ENCODE measurements at places on chromosomes 5 and 9. TPM values are rescaled to one million over a fixed set of nuclear protein-coding genes. Genes with fewer than 3 reads are reported as not detected.

GRCh38 chr5:3077684-3078083 lies 326.2 kb upstream of the IRX2 start:
- no peaks in the 10 kb centered on the region for H3K4me1 ChIP-seq
- DNase-seq: no peak
- no peak overlapping the region for H3K27ac ChIP-seq
- H3K27me3 ChIP-seq: no peaks in the 10 kb centered on the region
- H3K4me3 ChIP-seq: no peak overlapping the region

DNA sequence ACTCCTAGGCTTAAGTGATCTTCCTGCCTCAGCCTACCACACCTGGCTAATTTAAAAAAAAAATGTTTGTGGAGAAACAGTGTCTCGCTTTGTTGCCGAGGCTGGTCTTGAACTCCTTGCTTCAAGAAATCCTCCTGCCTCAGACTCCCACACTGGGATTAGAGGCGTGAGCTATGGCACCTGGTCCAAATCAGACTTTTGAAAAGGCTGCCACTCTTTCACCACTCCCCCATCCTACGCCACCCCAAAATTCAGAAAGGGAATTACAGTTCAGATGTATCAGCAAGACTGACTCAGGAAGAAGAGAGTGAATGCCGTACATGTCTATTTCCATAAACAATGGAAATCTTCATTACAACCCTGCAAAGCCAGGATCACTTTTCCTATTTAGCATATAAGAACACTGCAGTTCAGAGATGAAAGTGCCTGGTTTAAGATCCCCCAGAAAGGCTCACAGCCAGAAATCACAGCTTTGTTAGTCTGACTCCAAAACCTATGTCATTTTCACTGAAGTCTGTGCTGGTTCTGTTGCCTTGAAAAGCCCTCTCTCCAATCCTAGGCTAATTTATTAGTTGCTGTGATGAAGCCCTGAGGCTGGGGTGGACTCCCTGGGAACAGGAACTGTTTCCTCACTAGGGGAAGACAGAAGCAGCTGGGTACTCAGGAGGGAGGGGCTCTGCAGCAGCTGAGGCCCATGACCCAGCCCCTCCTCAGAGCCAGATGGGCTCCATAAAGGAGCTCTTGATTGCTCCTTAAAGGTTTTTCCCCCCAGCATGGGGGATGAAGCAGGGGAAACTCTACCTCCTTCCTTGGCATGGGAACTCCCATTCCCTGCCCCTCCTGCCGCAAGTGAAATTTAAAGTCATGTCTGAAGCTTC lies 3.1 kb downstream of the FBLL1 start:
- no peak for DNase-seq
- no peaks in the 10 kb centered on the region for H3K4me1 ChIP-seq
- no peak overlapping the region for H3K4me3 ChIP-seq
- H3K27me3 ChIP-seq: peaks cover 19% of the 10 kb centered on the region
- H3K27ac ChIP-seq: no peak overlapping the region

- H3K27ac ChIP-seq: no peak overlapping the region
- H3K36me3 ChIP-seq: no peaks in the 10 kb centered on the region
- H3K4me1 ChIP-seq: no peaks in the 10 kb centered on the region
- no peak overlapping the region for H3K4me3 ChIP-seq
- no peak for DNase-seq
These were observed 61.4 kb downstream of the FAM78A start for GRCh38 chr9:131214876-131215275.

The RNF180 gene
- total RNA-seq: 4.7 TPM

The PCDHB12 gene
- 1.1 TPM for total RNA-seq

GRCh38 chr9:132804576-132805295 lies 73.3 kb downstream of the AK8 start:
- H3K27me3 ChIP-seq: no peaks in the 10 kb centered on the region
- no peak for DNase-seq
- no peak overlapping the region for H3K4me3 ChIP-seq
- H3K27ac ChIP-seq: no peak overlapping the region

GRCh38 chr5:64331597-64332277 lies 166.1 kb downstream of the RNF180 start:
- DNase-seq: no peak
- H3K27ac ChIP-seq: no peak overlapping the region
- no peaks in the 10 kb centered on the region for H3K36me3 ChIP-seq
- no peaks in the 10 kb centered on the region for H3K27me3 ChIP-seq
- H3K4me3 ChIP-seq: no peak overlapping the region

The GRIN3A gene
- under 0.01 TPM for total RNA-seq

- H3K27me3 ChIP-seq: no peaks in the 10 kb centered on the region
- no peak for DNase-seq
- H3K4me1 ChIP-seq: no peaks in the 10 kb centered on the region
- no peak overlapping the region for H3K4me3 ChIP-seq
- no peak overlapping the region for H3K27ac ChIP-seq
- no peaks in the 10 kb centered on the region for H3K36me3 ChIP-seq
These were observed 21.6 kb downstream of the AMBP start for GRCh38 chr9:114056527-114056926.

- no peaks in the 10 kb centered on the region for H3K36me3 ChIP-seq
- peaks cover 3% of the 10 kb centered on the region for H3K4me1 ChIP-seq
- H3K27ac ChIP-seq: peak overlapping the region; percentile 53
- no peaks in the 10 kb centered on the region for H3K27me3 ChIP-seq
- peak; percentile 46 for DNase-seq
- H3K4me3 ChIP-seq: no peak overlapping the region
These were observed 20.2 kb downstream of the S100Z start for GRCh38 chr5:76870046-76870445.

The CA9 gene
- total RNA-seq: 0.27 TPM

DNA sequence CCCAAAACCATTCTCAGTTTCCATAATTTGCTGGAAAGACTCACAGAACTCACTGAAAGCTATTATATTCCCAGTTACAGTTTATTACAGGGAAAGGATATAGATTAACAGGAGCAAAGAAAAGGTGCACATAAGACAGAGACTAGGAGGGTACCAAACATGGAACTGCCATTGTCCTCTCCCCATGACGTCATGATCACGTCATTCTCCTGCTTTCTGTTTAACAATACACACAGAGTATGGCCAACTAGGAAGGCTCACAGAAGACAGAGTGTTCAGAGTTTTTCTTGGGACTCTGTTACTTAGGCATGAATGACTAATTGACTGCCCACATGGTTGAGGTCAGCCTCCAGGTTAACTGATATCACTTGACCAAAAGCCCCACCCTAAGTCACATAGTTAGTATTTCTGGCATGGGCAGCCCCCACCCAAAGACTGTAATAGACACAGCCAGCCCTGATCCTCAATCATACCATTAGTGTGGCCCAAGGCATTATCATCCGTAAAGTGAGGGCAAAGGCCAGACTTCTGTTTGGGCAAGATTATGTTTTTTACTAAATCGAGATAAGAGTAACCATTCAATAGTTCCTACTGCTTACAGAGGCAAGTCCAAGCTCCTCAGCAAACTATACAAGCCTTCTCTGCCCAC lies 353.5 kb upstream of the POU5F2 start:
- no peaks in the 10 kb centered on the region for H3K36me3 ChIP-seq
- no peaks in the 10 kb centered on the region for H3K27me3 ChIP-seq

GRCh38 chr9:136606687-136607333 lies 55.9 kb upstream of the EGFL7 start:
- H3K27ac ChIP-seq: no peak overlapping the region
- H3K36me3 ChIP-seq: no peaks in the 10 kb centered on the region
- H3K27me3 ChIP-seq: no peaks in the 10 kb centered on the region
- peaks cover 10% of the 10 kb centered on the region for H3K4me1 ChIP-seq
- H3K4me3 ChIP-seq: no peak overlapping the region

DNA sequence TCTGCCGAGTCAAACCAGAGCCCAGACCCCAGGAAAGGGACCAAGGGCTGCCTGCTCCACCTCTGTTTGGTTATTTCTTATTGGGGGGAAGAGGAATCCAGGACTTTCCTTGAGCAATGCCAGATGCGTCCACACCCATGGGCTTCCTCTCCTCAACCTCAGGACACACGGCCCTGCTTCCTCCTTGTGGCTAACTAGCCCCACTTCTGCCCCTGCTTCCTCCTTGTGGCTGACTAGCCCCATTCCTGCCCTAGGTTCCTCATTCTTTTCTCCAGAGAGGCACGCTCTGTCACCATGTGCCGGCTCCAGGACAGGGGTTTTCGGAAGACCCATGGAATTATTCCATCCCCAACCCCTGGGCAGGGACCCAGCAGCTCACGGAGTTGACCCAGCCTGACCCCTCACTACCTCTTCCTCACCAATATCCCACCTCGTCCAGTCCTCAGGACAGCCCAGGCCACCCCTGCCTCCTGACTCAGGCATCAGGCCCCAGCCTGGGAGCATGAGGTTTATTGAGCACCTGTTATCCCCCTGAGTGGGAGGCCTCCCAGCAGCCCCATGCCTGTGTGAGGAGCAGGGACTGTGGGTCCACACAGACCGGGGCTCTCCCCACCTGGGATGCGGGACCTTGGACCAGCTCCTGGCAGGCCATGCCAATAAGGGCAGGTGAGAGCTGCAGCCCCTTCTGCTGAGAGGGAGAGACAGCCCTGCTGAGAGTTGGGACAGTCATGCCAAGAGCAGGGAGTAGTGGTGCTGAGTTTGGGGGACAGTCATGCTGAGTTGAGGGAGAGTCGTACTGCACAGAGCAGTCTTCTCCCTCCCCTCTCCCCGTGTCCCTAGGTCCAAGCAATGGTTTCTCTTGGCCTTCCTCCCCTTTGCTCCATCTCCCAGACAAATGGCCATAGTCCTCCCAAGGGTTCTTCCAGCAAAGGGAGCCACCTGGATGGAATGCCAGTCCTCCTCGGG lies 11.8 kb upstream of the FCN1 start:
- no peak overlapping the region for H3K27ac ChIP-seq
- DNase-seq: no peak
- H3K27me3 ChIP-seq: no peaks in the 10 kb centered on the region
- H3K4me3 ChIP-seq: no peak overlapping the region
- no peaks in the 10 kb centered on the region for H3K4me1 ChIP-seq
- no peaks in the 10 kb centered on the region for H3K36me3 ChIP-seq

The STKLD1 gene
- total RNA-seq: 0.48 TPM

DNA sequence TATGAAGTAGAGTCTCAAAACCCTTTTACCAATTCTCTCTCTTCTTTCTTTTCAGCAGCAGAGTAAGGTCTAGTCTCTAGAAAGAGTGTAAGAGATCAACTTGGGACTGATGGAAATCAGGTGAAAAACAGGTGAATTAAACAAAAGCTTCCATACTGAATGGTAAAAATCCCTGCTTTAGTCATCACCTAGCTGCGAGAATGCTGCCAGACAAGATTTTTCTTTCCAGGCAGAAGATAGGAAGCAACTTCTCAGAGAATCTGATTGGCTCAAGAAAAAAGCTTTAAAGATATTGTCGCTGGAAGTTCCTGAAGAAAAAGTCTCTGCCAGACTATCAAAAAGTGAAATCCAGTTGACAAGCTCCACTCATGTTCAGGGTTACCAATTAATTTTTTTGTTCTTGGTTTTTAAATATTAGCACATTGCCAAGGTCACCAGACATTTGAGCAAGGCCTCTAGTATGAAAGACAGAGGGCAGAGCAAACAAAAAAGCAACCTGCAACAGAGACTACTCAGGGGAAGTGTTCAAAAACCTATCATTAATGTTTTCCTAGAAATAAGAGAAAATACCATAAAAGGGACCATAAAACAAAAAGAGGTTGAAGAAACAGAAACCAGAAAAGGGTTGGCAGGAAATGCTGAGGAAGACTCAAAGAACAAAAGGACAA lies 9.3 kb downstream of the CDO1 start:
- no peak overlapping the region for H3K4me3 ChIP-seq
- peak overlapping the region; percentile 43 for H3K27ac ChIP-seq
- no peaks in the 10 kb centered on the region for H3K27me3 ChIP-seq
- H3K36me3 ChIP-seq: no peaks in the 10 kb centered on the region

GRCh38 chr5:176740131-176740701 lies 70.1 kb upstream of the UNC5A start:
- peaks cover 12% of the 10 kb centered on the region for H3K4me1 ChIP-seq
- no peak overlapping the region for H3K4me3 ChIP-seq
- H3K27ac ChIP-seq: no peak overlapping the region
- peaks cover 58% of the 10 kb centered on the region for H3K27me3 ChIP-seq
- DNase-seq: no peak

The CCDC192 gene
- total RNA-seq: not detected

Measured in hepatocyte (in vitro differentiated cells).